ENCODE measurements at places on chromosomes 1 and 21.

DNA sequence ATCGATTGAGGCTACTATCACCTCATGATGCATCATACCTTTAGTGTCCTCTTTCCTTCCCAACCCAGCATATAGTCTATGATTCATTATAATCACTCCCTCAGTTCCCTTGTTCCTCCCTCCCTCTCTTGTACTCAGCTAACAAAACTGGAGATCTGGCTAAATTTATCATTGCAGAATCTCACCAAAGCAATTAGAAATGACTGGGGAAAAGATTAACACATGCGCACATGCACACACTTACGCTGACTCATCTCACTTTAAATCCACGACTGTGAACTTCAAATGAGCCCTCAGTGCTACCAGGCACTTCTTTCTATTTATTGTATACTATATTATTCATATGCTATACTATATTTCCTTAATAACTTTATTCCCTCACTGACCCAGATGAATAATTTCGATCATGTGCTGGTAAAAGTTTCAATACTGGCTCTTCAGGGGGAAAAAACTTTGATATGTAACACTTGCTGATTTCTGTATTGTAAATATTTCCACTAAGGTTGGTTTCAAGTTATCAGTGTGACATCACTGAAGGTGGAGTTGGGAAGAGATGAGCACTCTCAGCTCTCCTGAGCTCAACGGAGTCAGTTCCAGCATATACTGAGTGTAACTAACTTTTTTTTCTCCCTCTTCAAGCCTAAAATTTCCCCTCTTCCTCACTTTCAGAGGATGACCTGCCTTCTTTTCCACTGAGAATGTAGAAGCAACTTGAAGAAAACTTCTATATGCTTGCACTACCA, 613.7 kb upstream of the B3GALT2 start:
- DNase-seq = peak; percentile 20

GRCh38 chr1:109996476-109996875, 11.9 kb downstream of the AHCYL1 start:
- DNase-seq = no peak

DNA sequence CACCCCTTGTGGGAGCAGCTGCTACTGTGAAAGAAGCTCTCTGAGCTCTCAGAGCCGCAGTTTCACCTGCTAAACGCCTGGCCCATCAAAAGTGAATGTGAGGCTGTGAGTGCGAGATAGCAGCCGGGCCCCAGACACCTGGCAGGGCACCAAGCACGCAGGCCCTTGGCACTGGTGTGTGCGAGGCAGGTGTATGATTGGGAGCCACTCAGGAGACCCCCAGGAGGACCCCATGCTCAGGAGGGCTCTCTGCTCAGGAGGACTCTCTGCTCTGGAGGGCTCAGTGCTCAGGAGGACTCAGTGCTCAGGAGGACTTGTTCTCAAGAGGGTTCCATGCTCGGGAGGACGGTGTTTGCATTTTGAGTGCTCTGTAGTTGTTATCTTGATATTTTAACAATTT, 14.3 kb upstream of the ADARB1 start:
- no peak for DNase-seq

- peak; percentile 37 for DNase-seq
Measured at GRCh38 chr1:65265651-65266351, 43.5 kb upstream of the DNAJC6 start.

GRCh38 chr21:16419188-16419921, 689.6 kb downstream of the USP25 start:
- peak; percentile 41 for DNase-seq

DNA sequence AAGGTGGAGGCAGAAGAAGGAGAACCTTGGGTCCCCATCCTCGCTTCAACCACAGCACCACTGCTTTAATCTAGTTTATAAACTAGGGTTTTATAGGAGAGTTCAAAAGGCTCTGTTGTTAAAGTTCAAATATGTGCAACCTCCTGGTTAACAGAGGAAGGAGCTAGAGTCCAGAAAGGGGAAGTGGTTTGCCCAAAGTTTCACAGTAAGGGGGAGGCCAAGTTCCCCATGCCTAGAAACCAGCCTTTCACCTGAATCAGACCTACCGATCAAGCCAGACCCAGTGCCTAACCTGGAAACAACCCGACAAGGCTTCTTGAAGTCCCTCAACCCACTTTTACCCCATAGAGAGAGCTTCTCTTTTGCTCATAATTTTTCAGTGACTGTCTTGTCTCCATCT, 106.5 kb downstream of the PLPP3 start:
- DNase-seq = no peak

- DNase-seq = no peak
Measured at GRCh38 chr21:38325731-38326420, 69.1 kb downstream of the KCNJ15 start.

GRCh38 chr1:59017501-59018231, 233.8 kb upstream of the JUN start:
- DNase-seq = no peak

All from fibroblast of skin of left quadriceps (primary cell).